ENCODE measurements at places on chromosomes 6 and 20. TPM values are rescaled to one million over a fixed set of nuclear protein-coding genes. Genes with fewer than 3 reads are reported as not detected.

PIGU gene
- 18.6 TPM for total RNA-seq

E2F1 gene
- 61.7 TPM for total RNA-seq

PLTP gene
- total RNA-seq = 3.1 TPM

SLC17A4 gene
- total RNA-seq = not detected

C20orf141 gene
- total RNA-seq = not detected

PAK5 gene
- total RNA-seq = not detected

FAM217A gene
- total RNA-seq = not detected
